A549 treated with CORT108297 at 1 μM for 4 hours (cell line): ENCODE measurements at places on chromosomes 1 and 21. TPM values are rescaled to one million over a fixed set of nuclear protein-coding genes. Genes with fewer than 3 reads are reported as not detected.

SV2A gene
- 0.06 to 0.17 TPM (median 0.09 TPM) in 5 replicates for total RNA-seq

CYP4A22 gene
- not detected in 5 replicates for total RNA-seq

DAP3 gene
- 111 to 135 TPM (median 122 TPM) in 5 replicates for total RNA-seq

TNFAIP8L2 gene
- total RNA-seq = not detected in 5 replicates

LORICRIN gene
- total RNA-seq = not detected in 5 replicates

LCA5L gene
- 1.3 to 1.6 TPM (median 1.5 TPM) in 5 replicates for total RNA-seq

RCC2 gene
- 60.0 to 66.0 TPM (median 62.5 TPM) in 5 replicates for total RNA-seq

HLCS gene
- total RNA-seq = 5.6 to 7.0 TPM (median 6.8 TPM) in 5 replicates

HES5 gene
- total RNA-seq = not detected in 5 replicates

EFCAB14 gene
- 20.5 to 27.8 TPM (median 25.7 TPM) in 5 replicates for total RNA-seq

TPTE gene
- not detected in 5 replicates for total RNA-seq
